ENCODE measurements at places on chromosomes 3 and 15.

- DNase-seq: peak; percentile 1
Measured at GRCh38 chr3:185216607-185216958, 37.3 kb downstream of the EHHADH start.

GRCh38 chr15:52924630-52925029 is 134.5 kb upstream of the ONECUT1 start:
- DNase-seq: no peak

DNA sequence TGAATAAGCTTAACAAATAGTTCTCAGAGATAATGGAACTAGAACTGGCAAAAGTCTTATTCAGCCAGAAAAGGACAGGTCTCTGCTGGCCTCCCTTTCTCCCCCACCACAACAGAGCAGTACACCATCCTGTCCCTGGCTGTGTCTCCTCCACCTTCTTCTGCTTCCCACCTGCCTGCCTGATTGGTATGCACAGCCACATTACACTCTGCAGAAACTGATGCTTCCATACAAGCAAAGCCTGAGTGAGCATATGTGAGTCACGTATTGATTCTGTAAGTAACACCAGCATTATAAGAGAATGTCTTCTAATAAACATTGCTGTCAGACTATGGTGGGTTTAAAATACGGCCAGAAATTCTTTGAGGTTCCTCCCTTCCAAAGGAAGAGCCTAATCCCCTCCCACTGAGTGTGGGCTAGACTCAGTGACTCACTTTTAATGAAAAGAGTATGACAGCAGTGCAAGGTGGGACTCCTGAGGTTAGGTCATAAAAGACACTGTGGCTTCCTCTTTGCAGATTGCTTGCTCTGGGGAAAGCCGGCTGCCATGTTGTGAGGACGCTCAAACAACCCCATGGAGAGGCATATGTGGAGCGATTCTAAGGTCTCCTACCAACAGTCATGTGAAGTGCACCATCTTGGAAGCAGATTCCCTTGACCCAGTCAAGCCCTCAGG is 44.4 kb downstream of the ANXA2 start:
- DNase-seq: no peak

DNA sequence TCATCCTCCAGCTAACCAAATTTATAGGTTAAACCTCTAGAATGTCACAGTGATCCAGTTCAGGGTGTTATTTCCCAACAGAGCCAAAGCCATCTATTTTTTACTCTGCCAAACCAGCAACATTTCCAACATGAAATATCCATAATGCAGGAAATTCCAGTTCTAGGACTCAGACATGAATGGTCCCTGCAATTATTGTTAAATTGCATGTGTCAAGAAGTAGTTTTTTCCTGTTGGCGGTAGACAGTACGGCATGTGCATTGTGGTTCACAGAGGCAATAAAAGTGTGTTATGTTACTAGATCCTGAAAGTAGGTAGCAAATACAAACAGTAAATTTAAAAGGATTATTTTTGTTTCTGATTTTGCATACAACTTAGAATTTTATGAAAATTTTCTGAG is 215.7 kb upstream of the THBS1 start:
- no peak for DNase-seq

DNA sequence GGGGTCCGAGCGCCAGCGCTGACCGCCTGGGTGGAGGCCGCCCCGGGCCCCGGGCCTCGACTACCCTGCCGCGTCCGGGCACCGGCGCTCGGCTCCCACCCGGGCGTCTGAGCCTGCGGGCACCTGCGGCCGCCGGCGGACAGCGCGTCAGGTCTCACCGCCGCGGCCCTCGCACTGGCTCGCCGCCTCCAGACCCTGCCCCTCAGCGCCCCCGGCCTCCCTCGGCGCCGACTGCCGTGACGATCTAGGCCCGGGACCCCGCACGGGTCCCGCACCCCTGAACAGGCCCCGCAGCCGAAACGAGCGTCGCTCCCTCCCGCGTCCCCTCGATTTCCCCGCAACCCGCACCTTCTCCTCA is 297 bp downstream of the PRC1 start:
- no peak for DNase-seq

- DNase-seq: no peak
Measured at GRCh38 chr15:49495993-49496753, 73.1 kb downstream of the FGF7 start.

DNA sequence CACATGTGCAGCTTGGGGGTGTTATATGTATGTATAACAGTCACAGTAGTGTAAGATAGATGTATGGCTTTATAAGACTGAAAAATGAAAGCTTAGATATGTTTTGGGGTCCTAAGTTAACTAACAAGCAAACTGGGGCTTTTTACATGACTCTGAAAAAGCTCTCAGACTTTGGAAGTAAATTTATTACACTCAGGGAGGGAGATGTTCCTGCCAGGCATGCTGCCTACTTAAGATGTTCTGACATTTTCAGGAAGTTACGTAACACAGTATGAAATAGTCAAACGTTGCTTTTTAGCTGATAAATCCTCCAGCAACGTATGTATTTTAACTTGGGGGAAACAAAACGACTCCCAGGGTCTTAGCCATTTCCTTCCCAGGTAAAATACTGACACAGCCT is 1.7 kb upstream of the IFT57 start:
- DNase-seq: no peak

GRCh38 chr3:127789051-127789450 is 33.3 kb downstream of the MGLL start:
- no peak for DNase-seq

GRCh38 chr15:56672721-56673120 is 60.6 kb downstream of the ZNF280D start:
- no peak for DNase-seq

DNA sequence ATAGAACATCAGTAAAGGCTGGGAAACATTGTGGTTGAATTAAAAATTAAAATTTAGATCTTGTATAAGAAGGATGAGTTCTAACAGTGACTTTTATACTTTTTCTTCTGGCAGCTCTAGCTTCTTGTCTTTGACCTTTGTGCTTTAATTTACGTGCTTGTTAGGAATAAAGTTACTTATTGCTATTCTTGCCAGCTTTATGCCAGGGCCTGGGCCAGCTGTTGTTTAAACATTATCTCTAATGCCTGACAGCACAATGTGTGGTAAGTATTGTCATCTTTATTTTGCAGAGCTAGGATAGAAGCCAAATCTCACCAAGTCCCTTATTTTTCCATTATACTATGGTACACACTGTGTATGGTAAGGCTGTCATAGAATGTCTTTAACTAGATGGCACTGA is 766.7 kb upstream of the GOLIM4 start:
- DNase-seq: no peak

- DNase-seq: no peak
Measured at GRCh38 chr3:157718800-157719199, 215.6 kb upstream of the VEPH1 start.

Data from anterior cingulate cortex (tissue), 58 donors.